Endothelial cell of umbilical vein (primary cell): ENCODE measurements at places on chromosomes 11 and 22.
A peak's percentile ranks its signal among the peaks of the same experiment; 100 is the strongest.

DNA sequence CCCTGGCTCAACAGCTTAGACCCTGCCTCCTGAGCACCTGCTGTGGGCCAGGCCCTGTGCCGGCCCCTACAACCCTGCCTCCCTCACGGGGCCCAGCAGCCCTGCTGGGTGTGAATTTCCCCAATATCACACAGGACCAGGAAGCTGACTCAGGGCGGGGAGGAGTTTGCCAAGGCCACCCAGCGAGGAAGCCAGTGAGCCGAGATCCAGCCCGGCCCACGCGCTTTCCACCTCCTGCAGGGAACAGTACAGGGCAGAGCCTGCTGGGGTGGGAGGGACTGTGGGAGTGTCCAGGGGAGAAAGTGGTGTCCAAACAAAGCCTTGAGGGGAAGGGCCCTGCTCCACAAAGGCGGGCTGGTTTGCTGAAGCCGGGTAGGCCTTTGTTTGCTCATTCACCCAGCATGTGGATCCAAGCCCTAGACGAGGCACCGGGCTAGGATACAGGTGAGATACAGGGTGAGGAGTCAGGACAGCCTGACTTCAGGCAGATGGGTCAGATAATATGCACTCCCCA is 26.8 kb downstream of the RPL3 start:
- H3K4me3 ChIP-seq, result no peak overlapping the region
- H3K4me1 ChIP-seq, result peaks cover 17% of the 10 kb centered on the region
- no peaks in the 10 kb centered on the region for H3K27me3 ChIP-seq
- peak; percentile 96 for DNase-seq
- H3K36me3 ChIP-seq, result no peaks in the 10 kb centered on the region

- no peak overlapping the region for H3K27ac ChIP-seq
- no peaks in the 10 kb centered on the region for H3K4me1 ChIP-seq
- no peak overlapping the region for H3K4me3 ChIP-seq
Observed at GRCh38 chr11:6531267-6531752, 34.2 kb downstream of the DNHD1 start.

- DNase-seq, result no peak
- H3K36me3 ChIP-seq, result peaks cover 5% of the 10 kb centered on the region
- H3K4me3 ChIP-seq, result no peak overlapping the region
- no peak overlapping the region for H3K27ac ChIP-seq
- peaks cover 7% of the 10 kb centered on the region for H3K4me1 ChIP-seq
Observed at GRCh38 chr11:19891022-19891421, 178.4 kb downstream of the NAV2 start.

GRCh38 chr22:50671641-50672040 is 982 bp upstream of the SHANK3 start:
- no peaks in the 10 kb centered on the region for H3K27me3 ChIP-seq
- DNase-seq, result peak; percentile 56
- peaks cover 27% of the 10 kb centered on the region for H3K4me1 ChIP-seq
- H3K4me3 ChIP-seq, result no peak overlapping the region
- peak overlapping the region; percentile 94 for H3K27ac ChIP-seq

DNA sequence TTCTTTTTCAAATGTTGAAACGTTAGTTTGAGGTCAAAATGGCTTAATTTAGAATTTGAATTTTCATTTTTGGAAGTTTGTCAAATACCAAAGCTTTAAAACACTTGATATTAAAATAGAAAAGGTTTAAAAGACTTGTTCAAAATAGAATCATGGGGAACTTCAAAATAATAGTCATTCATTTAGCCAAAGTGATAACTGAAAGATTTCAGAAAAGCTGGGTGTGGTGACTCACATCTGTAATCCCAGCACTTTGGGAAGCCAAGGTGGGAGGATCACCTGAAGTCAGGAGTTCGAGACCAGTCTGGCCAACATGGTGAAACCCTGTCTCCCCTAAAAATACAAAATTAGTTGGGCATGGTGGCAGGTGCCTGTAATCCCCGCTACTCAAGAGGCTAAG is 10.9 kb downstream of the GSTP1 start:
- DNase-seq, result no peak
- peaks cover 6% of the 10 kb centered on the region for H3K27me3 ChIP-seq
- no peak overlapping the region for H3K4me3 ChIP-seq
- H3K36me3 ChIP-seq, result no peaks in the 10 kb centered on the region

DNA sequence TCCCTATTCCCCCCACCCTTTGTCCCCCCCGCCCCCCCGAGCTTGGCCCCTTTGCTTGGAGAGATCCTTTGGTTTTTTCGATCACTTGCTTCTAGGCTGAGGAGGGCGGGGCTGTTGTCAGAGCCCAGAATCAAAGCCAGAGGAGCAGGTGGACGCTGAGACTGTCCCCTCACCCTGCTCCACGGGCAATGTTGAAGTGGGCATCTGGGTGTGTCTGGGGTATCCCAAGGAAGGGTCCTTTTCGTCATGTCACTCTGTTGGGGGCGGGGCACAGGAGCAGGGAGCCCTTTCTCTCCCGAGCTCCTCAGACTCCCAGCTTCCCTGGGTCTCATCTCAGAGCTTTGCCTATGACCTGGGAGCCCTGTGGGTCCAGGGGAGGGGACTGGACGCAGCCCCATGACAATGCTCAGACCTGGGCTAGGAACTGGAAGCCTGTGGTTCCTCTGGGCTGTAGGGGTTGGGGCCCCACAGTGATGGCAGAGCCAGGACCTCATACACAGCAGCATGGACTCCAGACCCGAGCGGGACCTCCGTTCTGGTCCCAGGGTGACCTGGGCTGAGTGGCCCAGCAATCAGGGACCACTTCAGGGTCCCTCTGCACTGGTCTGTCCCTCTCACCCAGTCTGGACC is 2.9 kb upstream of the APOBEC3A start:
- H3K27me3 ChIP-seq, result no peaks in the 10 kb centered on the region
- H3K36me3 ChIP-seq, result no peaks in the 10 kb centered on the region
- H3K27ac ChIP-seq, result no peak overlapping the region
- DNase-seq, result no peak

DNA sequence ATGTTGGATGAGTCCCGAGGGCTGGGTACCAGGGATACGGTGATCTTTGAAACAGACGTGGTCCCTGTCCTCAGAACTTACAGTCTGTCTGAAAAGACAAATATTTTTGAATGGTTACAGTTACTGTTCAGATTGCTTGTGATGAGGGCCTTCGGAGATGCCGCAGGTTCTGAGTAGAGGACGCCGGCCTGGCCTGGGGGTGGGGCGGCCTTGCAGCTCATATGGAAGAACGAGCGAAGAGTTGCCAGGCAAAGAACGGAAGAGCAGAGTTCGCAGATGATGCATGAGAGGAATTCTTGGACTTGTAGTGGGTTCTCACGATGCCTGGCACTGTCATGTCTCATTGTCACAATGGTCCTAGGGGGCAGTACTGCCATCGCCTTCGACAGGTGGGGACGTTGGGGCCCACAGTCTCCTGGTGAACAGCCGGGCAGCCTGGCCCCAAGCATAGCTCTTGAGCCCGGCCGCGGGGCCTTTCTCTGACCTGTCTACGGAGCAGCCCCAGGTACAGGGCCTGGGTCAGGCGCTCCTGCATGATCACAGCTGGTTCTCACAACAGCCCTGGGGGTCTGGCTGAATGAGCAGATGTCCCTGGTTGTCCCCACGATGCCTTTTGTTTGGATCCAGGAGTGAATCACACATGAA is 60.9 kb upstream of the PARVG start:
- no peak overlapping the region for H3K27ac ChIP-seq
- no peaks in the 10 kb centered on the region for H3K4me1 ChIP-seq
- H3K4me3 ChIP-seq, result no peak overlapping the region
- H3K27me3 ChIP-seq, result no peaks in the 10 kb centered on the region
- H3K36me3 ChIP-seq, result peaks cover 23% of the 10 kb centered on the region
- no peak for DNase-seq

GRCh38 chr11:65565624-65566453 is 4.4 kb upstream of the ZNRD2 start:
- DNase-seq, result peak; percentile 66
- peaks cover 33% of the 10 kb centered on the region for H3K4me1 ChIP-seq
- no peak overlapping the region for H3K4me3 ChIP-seq
- no peaks in the 10 kb centered on the region for H3K27me3 ChIP-seq
- H3K27ac ChIP-seq, result peak overlapping the region; percentile 58

DNA sequence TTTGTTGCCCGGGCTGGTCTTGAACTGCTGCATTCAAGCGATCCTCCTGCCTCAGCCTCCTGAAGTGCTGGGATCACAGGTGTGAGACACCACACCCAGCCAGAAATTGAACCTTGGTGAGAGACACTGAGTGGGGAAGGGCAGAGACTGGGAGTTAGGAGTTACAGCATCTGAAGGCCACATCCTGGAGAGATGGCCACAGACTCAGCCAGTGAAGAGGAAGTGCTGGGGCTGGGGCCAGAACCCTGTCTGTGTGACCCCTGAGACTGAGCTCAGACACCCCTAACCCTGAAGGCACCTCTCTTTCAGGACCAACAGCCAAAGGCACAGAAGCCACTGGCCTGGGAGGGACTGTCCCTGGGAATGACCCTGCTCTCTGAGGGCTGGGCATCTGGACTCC is 33.8 kb downstream of the TXN2 start:
- peaks cover 19% of the 10 kb centered on the region for H3K4me1 ChIP-seq
- H3K27ac ChIP-seq, result no peak overlapping the region
- H3K36me3 ChIP-seq, result no peaks in the 10 kb centered on the region
- H3K27me3 ChIP-seq, result no peaks in the 10 kb centered on the region
- no peak for DNase-seq
- no peak overlapping the region for H3K4me3 ChIP-seq

GRCh38 chr11:46437122-46437689 is 45.6 kb upstream of the CHRM4 start:
- H3K36me3 ChIP-seq, result peaks cover 10% of the 10 kb centered on the region
- peak; percentile 14 for DNase-seq
- H3K27me3 ChIP-seq, result no peaks in the 10 kb centered on the region
- H3K4me3 ChIP-seq, result no peak overlapping the region

DNA sequence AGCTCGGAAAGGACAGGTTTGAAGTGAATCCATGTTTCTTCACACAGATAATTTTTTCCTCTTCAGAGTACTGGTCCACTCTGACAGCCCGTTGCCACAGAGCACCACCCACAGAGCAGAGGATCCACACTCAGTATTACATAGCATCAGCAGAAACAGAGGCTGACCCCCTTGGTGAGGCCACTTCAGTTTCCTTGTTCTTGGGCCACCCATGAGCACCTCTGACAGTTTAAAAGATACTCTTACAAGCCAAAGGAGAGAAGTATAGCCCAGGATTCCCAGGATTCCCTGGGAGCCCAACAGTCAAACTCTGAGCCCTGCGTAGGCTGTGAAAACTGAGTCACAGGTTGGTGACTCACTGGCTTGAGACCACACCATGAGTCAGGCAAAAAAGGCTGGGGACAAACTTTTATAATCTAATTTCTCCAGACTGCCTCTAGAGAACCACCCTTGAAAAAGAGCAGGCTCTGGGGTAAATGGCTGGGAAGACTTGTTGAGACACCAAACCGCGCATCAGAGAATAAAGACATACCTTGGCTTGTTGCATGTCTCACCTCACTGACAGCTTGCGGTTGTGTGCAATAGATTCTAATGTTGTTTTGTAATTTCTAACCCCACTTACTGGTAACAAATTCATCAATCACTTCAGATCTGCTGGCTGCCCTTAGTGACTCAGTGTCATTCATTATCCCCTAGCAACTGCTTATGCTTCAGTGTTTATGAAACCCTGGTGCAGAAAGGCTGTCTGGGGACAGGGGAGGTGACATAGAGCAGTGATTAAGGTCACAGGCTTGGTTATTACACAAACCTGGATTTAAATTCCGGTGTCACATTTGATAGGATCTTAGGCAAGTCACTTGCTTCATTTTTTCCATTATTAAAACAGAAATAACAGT is 56.9 kb upstream of the PRSS23 start:
- no peaks in the 10 kb centered on the region for H3K27me3 ChIP-seq
- H3K36me3 ChIP-seq, result no peaks in the 10 kb centered on the region
- H3K27ac ChIP-seq, result peak overlapping the region; percentile 99
- peak; percentile 90 for DNase-seq
- H3K4me1 ChIP-seq, result peaks cover 53% of the 10 kb centered on the region

DNA sequence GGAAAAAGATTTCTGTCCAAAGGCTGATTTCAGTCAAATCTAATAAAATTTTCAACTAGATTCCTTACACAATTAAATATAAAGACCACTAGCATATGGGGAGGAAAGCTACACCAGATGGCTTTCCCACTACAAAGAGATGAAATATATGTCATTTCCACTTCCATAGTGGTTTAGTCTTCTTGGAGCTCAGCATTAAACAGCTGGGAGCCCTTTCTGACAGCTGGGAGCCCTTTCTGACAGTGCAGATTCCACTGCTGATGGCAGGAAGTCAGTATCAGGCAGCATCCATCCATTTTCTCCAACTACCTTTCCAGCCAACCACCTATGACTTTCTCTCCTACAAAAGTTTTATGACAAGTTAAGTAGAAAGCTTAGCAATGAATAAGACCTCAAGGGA is 177.9 kb downstream of the RRAS2 start:
- no peak for DNase-seq
- no peak overlapping the region for H3K27ac ChIP-seq
- H3K4me3 ChIP-seq, result no peak overlapping the region
- no peaks in the 10 kb centered on the region for H3K36me3 ChIP-seq

DNA sequence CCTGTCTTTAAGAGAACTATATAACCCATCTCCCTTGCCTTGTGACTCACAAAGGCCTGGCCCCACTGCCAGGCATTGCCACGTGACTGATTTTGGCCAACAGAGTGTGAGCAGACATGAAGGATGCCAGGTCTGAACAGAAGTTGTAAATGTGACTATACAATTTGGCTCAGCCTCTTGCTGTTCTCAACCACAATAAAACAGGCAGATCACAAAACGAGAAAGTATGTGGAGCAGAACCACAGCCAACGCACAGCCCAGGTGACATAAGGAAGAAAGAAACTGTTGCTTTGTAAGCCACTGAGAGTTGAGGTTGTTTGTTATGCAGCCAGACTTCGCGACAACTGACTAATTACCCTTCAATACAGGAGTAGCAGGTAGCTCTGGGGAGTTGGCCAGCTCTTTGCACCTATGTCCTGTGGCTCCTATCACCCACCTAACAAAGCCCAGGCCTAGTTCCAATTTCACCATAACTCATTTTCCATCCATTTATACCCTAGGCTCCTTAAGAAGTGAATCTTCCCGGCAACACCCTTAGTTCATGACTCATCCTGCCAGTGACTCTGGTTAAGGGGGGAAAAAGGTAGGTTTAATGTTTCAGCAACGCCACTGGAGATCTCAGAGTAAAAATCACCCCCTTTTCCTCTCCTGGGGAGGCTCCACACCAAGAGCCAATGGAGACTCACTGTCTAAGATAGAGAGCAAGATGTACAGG is 53.7 kb downstream of the GALNT18 start:
- H3K27ac ChIP-seq, result no peak overlapping the region
- no peak for DNase-seq
- H3K27me3 ChIP-seq, result peaks cover 1% of the 10 kb centered on the region
- H3K36me3 ChIP-seq, result no peaks in the 10 kb centered on the region

- no peak for DNase-seq
- peaks cover 5% of the 10 kb centered on the region for H3K4me1 ChIP-seq
- no peak overlapping the region for H3K27ac ChIP-seq
- H3K27me3 ChIP-seq, result peaks cover 21% of the 10 kb centered on the region
- H3K36me3 ChIP-seq, result no peaks in the 10 kb centered on the region
Observed at GRCh38 chr11:128893578-128894285, 2.6 kb downstream of the KCNJ5 start.

- no peaks in the 10 kb centered on the region for H3K36me3 ChIP-seq
- H3K4me1 ChIP-seq, result no peaks in the 10 kb centered on the region
- H3K4me3 ChIP-seq, result no peak overlapping the region
- H3K27me3 ChIP-seq, result peaks cover 77% of the 10 kb centered on the region
- DNase-seq, result no peak
Observed at GRCh38 chr22:30169002-30169401, 77.6 kb downstream of the LIF start.
